ENCODE measurements at places on chromosomes 7 and 10.

GRCh38 chr7:40840990-40841389 is 706.2 kb downstream of the SUGCT start:
- DNase-seq = no peak

DNA sequence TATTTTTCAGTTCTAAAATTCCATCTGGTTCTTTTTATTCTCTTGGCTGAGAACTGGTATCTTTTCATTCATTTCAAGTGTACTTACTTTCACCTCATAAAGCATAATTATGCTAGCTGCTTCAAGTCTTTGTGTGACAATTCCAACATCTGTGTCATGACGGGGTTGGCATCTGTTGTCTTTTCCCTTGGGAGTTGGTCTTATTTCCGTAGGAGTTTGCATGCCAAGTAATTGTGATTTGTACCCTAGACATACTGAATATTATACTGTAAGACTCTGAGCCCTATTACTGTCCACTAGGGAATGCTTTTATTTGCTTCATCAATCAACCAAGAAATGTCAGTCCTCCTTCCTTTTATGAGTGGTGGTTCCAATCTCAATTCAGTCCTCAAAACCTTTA is 24.6 kb upstream of the HUS1 start:
- no peak for DNase-seq

DNA sequence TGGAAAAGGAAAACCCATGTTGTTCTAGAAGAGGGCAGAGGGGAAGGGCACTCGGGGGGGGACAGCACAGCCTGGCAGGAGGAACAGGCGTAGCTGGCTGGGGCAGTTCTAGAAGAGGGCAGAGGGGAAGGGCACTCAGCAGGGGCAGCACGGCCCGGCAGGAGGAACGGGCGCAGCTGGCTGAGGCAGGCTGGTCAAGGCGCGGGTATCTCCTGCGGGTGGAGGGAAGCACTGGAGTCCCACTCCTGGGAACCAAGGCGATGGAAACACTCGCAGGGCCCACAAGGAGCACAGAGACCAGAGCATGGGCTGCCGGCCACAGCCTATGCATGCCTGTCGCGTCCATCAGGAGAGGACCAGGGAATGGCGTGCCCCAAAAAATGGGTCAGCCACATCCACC is 36.7 kb downstream of the PAPOLB start:
- no peak for DNase-seq

DNA sequence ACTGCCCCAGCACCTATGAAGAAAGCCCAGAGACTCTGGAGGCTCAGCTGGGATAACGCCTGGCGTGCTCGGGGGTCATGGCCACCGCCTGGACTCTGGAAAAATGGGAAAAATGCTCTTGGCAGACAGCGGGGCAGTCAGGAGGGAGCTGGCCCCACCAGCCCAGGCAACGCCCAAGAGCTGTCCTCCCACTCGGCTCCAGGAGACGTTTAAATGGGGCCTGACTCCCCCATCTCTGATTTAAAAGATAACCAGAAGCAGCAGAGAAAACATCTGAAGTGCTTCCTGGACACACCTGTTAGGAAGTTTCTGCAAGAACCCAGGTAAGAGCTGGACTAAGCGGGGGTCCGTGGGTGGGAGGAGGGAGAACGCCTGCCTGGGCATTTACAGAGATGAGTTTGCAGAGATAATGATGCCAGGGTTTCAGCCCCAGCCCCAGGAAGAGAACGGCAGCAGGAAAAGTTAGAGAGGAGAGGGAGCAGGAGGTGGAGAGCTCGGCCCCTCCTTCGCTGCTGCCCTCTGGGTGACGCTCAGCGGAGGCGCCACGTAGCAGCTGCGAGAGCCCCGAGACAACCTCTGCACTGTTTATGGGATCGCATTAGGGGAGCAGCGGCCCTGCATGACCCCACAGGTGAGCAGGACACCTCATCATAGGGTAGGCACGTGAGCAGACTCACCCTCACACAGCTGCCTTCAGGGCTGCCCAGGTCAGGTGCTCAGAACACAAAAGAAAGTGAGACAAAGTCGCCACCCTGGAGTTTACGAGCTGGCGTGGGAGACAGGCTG is 83.5 kb upstream of the INSIG1 start:
- DNase-seq = no peak

DNA sequence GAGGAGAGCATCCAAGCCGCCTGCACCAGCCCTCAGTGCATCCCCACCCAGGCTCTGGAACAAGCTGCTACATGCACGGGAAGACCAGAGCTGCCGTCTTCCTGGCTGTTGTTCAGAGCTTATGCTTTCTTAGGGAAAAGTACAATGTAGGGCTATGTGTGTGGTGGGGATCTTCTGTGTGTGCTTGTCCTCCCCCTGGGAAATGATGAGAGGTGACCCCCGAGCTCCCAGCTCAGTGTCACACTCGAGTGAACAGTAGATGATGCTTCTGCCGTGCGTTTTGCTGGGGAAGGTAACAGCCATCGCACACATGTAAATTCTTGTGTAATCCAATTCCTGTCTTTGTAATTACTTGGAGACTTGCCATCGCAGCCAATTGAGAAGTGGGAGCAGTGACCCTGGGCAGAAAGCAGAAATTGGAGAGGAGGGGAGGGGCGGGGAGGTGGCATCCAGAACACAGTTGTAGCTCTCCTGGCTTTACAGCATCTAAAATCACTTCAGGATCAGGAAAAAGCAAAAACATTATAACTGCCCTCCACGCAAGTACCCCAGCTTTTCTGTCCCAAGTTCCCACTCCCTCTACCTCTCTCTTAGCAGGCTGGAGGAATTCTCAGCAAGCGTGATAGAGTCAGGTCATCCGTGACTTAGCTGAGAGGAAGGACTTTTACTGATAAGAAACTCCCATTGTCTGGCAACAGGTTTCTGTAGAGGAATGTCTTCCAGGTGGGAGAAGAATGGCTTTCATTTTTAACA is 149.6 kb downstream of the TCF7L2 start:
- DNase-seq = peak; percentile 31

DNA sequence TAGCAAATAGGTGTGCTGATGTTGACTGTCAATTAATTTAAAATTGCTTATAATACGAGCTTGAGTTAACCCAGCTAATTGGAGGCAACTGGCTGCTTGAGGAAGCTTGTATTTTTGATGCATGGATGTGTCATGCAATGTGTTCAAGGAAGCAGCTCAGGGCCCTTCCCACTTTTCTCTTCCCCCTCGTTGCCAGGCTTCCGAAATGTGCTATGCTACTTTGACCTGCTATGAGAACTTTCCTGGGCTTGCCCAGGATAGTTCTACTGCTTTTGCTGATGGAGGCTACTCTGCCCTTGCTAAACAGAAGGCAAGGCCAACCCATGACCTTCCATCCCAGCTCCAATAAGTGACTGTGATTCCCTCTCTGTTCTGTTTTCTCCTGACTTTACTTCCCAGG is 24.4 kb downstream of the PLCE1 start:
- DNase-seq = no peak

DNA sequence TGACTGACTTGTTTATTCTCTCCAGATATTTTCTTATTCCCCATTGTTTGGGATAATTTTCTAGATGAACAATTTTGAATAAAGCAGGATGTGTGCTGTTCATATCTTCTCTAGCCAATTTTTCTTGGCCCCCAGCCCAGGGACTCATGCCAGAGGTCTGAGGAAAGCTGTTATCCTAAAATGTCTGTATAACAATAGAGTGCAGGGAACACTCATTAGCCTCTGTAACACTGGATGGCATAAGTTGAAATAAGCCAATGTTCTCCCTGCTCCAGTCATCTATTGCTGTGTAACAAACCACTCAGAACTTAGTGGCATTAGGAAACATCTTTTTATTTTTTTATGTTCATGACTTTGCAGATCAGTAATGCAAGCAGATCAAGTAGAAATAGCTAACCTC is 121.7 kb upstream of the TRIM24 start:
- DNase-seq = no peak

GRCh38 chr7:140639366-140640053 is 1.1 kb downstream of the DENND2A start:
- no peak for DNase-seq

- peak; percentile 8 for DNase-seq
Observed at GRCh38 chr7:73363225-73364005, 35.5 kb downstream of the FKBP6 start.
